Effector CD4-positive, alpha-beta T cell (primary cell): ENCODE measurements at places on chromosomes 12 and 14.

- no peak for DNase-seq
Measured at GRCh38 chr12:82870771-82871377, 184.2 kb downstream of the TMTC2 start.

DNA sequence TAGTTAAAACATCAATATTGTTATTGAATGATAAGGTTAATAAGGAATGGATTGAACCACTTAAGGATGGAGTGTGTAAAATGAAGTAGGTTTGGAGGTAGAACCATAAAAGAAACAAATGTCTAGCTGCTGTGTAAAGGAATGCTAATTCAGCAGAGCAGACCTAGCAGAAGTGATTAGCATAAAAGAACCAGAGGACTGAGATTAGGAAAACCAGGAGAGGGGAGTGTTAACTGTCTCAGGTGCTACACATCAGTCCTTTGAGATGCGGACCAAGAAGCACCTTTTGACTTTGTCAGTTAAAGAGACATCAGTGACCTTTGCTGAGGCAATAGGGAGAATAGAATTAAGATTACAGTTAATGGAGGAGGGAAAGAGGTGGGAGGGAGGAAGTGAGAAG lies 84.5 kb downstream of the PLEKHA5 start:
- DNase-seq = no peak

DNA sequence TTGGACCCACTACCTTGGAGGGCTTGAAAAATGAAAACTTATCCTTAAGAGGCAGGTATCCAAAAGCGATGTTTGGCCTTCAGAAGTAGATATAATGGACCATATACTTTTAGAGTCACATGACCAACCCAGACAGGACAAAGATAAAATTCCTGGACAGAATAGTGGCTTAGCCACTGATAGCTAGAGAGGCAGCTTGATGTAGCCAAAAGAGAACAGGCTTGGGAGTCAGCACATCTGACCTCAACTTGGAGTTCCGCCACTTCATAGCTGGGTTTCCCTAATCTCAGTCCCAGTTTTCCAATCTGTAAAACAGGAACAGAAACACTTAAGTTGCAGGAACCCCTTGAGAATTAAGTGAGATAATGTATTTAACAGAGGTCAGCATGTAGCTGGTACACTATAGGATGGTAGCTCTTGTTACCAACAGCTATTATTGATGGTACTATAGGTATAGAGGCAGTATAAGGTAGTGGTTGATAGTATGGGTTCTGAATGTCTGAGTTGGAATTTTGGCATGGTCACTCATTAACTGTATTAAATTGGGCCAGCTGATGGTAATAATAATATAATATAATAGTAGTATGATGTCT lies 63.2 kb upstream of the USP44 start:
- no peak for DNase-seq

- DNase-seq = no peak
Measured at GRCh38 chr14:22820731-22821130, 5.5 kb upstream of the SLC7A7 start.

- DNase-seq = no peak
Measured at GRCh38 chr14:37599507-37600368, 4.3 kb downstream of the TTC6 start.

GRCh38 chr12:131430158-131430742 lies 280.6 kb upstream of the SFSWAP start:
- no peak for DNase-seq

DNA sequence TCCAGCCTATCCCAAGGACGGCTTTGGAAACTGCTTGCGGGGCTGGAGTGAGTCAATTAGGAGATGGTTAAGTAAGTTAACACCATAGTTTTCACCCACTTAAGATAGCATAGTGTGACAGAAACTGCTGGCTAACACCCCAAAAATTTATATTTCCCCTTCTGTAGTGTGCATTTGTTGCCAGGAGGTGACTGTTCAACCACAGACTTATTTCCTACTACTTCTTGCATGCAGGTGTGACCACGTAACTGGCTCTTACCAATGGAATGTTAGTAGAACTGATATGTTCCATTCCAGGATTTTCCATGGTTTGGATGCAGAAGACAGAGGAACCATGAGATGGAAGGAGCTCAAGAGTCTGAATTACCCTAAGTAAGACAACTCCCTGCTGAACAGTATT lies 52.9 kb upstream of the SLC35F4 start:
- DNase-seq = no peak

- DNase-seq = no peak
Measured at GRCh38 chr12:46998811-46999368, 80.5 kb upstream of the PCED1B start.

DNA sequence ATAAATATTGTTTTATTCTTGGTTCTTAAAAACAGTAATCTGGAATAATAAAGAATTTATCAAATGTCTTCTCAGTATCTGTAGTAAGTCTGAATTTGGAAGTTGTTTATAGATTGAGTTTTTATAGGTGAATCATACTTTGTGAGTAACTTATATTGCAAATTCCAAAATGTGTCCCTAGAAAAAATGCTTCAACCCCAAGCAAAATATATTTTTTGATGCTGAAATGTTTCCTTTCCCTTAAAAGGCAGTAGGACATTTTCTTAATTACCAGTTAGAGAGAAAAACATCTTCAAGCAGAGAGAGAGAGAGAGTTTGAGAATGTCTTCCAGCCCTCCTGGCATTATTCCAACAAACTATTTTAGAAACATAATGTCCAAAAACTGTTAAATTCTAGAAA lies 37.9 kb downstream of the PELI2 start:
- no peak for DNase-seq

DNA sequence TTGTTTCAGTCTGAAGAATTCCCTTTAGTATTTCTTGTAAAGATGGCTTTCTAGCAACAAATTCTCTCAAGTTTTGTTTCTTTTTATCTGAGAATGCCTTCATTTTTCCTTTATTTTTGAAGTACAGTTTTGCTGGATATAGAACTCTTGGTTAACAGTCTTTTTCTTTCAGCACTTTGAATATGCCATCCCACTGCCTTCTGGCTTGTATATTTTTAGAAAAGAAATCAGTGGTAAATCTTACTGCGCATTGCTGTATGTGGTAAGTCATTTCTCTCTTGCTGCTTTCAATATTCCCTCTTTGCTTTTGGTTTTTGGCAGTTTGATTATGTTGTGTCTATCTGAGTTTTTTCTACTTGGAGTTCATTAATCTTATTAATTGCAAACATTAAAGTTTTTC lies 16.8 kb upstream of the PPM1A start:
- DNase-seq = no peak

- no peak for DNase-seq
Measured at GRCh38 chr12:11347810-11348209, 37.6 kb upstream of the PRB4 start.

- no peak for DNase-seq
Measured at GRCh38 chr14:104362761-104363605, 216.6 kb upstream of the C14orf180 start.

DNA sequence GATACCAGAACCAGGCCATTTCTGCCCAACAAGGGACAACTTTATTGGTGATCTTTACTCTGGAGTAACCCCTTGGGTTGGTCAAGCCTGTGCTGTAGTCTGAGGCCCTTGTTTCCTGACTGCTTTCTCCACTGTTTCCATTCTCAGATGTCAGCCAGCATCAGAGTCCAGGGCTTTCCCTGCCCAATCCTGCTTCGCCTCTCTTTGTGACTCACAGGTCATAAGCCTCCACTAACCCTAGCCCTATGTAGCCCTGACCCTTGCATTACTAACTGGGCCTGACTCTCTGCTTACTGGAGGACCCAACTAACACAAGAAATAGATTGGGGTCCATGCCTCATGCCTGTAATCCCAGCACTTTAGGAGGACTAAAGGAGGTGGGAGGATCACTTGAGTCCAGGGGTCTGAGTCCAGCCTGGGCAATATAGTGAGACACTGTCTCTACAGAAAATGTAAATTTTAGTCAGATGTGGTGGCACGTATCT lies 8.6 kb upstream of the SNRNP35 start:
- no peak for DNase-seq

DNA sequence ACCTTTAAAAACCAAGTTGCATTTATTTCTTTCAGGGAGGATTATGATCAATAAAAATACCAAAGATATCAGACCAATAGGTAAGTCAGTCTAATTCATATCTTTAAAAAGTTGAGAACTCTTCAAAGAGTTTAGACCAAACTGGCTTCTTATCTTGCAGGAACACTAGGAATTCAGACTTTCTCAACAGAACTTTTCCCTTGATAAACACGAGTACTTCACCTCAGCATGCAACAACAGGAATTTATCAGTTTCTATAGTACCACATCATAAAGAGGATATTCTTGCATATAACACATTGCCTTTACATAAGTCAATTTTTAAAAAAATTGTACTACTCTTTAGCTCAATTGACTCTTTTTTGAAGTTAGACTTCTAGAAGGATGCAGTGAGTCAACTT lies 68.2 kb downstream of the DNAI7 start:
- DNase-seq = no peak

- no peak for DNase-seq
Measured at GRCh38 chr12:113479590-113480335, 8.1 kb upstream of the LHX5 start.

DNA sequence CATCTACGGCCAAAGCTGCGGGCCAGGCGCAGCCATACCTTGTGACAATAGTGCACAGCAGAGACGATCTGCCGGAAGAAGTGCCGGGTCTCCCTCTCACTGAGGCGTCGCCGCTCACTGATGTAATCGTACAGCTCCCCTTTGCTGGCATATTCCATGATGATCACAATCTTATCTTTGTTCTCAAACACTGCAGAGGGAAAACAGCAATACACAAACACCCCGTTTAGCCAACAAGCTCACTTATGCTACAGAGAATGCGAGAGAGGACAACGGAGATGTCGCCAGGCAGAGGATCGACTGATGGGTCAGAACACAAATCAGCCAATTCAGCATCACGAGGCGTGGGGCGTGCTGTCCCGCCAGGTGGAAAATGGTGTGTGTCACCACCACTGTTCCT lies 52.1 kb downstream of the NUAK1 start:
- no peak for DNase-seq

DNA sequence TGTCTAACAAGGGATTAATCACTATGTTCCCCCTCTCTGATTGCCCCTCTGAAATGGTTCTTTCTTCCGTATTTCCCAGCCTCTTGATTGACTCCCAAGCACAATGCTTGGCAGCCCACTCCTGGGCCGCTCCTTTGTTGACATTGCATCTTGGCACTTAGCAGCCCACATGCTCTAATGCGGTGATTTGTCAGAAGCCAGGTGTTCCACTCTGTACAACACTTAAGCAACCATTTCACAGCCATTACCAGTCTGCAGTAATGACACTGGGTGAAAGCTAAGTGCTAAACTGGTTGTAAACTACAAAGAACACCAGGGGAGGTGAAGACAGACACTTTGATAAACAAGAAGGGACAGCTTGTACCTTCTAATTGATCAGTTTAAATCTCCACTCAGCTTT lies 353.5 kb downstream of the TMEM132D start:
- DNase-seq = no peak

DNA sequence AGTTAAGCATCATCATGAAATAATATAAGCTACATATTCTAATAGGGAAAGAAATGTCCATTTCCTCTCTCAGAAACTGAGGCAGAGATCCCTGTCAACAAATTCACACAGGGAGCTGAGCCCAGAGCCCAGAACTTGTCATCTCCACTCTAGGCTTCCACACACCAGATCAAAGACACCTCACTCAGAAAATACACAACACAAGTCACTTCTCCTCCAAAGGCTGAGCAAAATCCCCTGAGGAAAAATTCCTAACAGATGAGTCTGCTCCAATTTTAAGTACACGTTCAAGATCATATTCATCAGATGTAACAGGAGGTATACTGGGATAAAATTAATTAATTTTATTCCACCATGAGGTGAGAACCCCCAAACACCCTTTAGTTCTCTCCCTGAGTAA lies 227.3 kb downstream of the DPF3 start:
- DNase-seq = no peak

GRCh38 chr12:47602325-47602724 lies 103.5 kb downstream of the RPAP3 start:
- no peak for DNase-seq

DNA sequence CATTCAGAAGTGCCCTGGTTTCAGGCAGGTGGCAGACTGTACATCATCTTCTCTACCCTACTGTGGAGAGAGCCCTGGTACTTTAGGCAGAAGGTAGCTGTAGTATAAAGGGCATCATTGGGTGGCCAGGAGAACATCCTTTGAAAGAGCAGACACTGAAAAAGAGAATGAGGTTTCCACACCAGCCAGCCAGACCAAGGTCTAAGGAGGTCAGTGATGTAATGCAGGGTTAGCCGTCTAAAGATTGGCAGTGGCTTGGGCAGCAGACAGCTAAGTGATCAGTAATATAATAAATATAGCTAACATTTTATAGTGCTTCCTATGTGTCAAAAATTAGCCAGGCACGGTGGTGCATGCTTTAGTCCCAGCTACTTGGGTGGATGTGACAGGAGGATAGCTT lies 12.0 kb downstream of the ZBTB25 start:
- no peak for DNase-seq

DNA sequence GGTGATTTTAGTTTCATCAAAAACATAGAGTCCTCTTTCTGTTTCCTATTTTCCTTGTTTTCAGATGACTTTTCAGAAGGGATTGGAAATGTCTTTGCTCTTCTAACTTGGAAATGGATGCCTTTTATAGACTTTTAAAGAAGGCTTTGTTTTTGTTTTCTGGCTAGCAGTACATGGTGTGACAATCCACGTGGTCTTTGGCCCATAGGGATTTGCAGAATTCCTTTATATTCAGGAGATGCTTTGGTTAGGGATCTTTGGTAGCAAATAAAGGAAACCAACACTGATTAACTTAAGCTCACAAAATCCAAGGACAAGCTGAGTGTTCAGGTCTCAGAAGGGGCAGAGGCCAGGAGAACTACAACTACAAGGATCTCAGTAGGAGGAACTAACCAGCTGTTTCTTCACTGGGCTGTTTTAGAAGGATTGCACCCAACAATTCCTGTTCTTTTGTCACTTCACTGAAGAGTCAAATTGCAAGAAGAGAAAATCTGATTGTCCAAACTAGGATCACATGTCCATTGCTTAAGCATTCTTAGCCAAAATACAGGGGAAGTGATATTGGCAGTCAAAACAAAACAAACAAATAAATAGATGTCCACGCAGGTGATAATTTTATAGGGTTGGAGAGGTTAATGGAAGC lies 58.6 kb upstream of the MANSC4 start:
- no peak for DNase-seq

GRCh38 chr12:124812356-124812755 lies 51.3 kb downstream of the SCARB1 start:
- no peak for DNase-seq
